ENCODE measurements at places on chromosomes 12 and 14. TPM values are rescaled to one million over a fixed set of nuclear protein-coding genes. Genes with fewer than 3 reads are reported as not detected.

Gene CYP46A1
- 0.13 TPM for total RNA-seq

Gene ZCCHC8
- total RNA-seq = 10.1 TPM

Gene GALNT8
- total RNA-seq = 0.13 TPM

Gene DTX3
- total RNA-seq = 4.4 TPM

Gene SGPP1
- 9.9 TPM for total RNA-seq

Gene PPFIA2
- total RNA-seq = not detected

Gene GLT8D2
- total RNA-seq = 4.8 TPM

Gene YAF2
- total RNA-seq = 11.0 TPM

Gene PTCSC3
- not detected for total RNA-seq

Gene TMEM119
- total RNA-seq = not detected

Gene KRT82
- not detected for total RNA-seq

Gene CLEC1B
- not detected for total RNA-seq

Gene LRRC43
- total RNA-seq = 1.5 TPM

Gene OLR1
- total RNA-seq = not detected

Gene GRIN2B
- under 0.01 TPM for total RNA-seq

Gene RPL36AL
- 233 TPM for total RNA-seq

Gene PRR13
- total RNA-seq = 15.8 TPM

Gene NPAS3
- total RNA-seq = 0.13 TPM

Gene ERG28
- total RNA-seq = 6.0 TPM

Gene ANKRD33
- 0.26 TPM for total RNA-seq

Gene COL2A1
- not detected for total RNA-seq

Gene DCTN2
- total RNA-seq = 75.1 TPM

Gene OTX2
- total RNA-seq = not detected

Gene RAD51B
- 9.2 TPM for total RNA-seq

Gene HOTAIR
- total RNA-seq = not detected

Gene TMEM30B
- 0.13 TPM for total RNA-seq

Gene KRT2
- total RNA-seq = not detected

Gene NRXN3
- total RNA-seq = under 0.01 TPM

Gene NRL
- 1.8 TPM for total RNA-seq

Gene C12orf54
- not detected for total RNA-seq

Gene TSPAN11
- 29.3 TPM for total RNA-seq

Gene EGLN3
- total RNA-seq = 4.0 TPM

Gene KRT74
- not detected for total RNA-seq

Gene LTB4R2
- 3.2 TPM for total RNA-seq

Gene BMP4
- total RNA-seq = 17.8 TPM

Gene A2ML1
- not detected for total RNA-seq

Gene LRRIQ1
- total RNA-seq = 0.38 TPM

Gene TSPAN19
- total RNA-seq = 0.13 TPM

Gene GPRC5D
- total RNA-seq = not detected

Gene PRB2
- not detected for total RNA-seq

Gene CD163
- total RNA-seq = not detected

Gene TAS2R13
- total RNA-seq = 0.39 TPM

Measured in dermis microvascular lymphatic vessel endothelial cell (primary cell).